Dermis microvascular lymphatic vessel endothelial cell (primary cell): ENCODE measurements at places on chromosomes 6 and 20.

- no peak for DNase-seq
Observed at GRCh38 chr6:109360281-109360680, 22.0 kb downstream of the CD164 start.

DNA sequence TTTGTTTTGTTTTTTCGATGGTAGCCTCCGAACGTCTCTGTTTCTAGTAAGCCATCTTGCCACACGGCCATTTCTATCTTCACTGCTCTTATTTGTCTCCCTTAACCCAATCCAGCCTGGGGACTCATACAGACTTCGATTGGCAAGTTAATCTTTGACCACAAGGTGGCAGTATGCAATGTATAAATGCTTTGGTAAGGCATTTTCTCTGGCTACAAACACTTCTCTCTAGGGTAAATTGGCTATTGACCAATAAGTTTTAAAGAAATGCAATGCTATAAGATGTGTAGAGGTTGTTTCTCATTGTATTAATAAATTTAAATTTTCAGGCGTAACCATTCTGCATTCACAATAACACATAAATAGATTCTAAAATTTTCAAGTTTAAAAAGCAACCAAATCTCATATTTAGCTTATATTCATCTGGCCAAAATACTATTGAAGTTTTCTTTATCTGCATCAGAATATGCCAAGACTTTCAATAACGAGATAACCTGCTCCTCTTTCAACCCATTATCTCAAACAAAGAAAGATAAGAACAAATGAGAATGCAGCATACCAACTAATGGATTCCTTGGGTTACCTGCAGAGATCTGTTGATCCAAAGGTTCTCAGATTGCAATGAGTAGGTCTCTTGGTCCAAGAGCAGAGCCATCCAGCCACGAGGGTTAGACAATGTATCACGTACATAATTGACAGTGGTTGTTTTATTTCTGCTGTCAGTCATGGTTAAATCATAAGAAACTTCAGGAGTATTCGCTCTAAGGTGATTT, 231.9 kb downstream of the PKHD1 start:
- peak; percentile 57 for DNase-seq

DNA sequence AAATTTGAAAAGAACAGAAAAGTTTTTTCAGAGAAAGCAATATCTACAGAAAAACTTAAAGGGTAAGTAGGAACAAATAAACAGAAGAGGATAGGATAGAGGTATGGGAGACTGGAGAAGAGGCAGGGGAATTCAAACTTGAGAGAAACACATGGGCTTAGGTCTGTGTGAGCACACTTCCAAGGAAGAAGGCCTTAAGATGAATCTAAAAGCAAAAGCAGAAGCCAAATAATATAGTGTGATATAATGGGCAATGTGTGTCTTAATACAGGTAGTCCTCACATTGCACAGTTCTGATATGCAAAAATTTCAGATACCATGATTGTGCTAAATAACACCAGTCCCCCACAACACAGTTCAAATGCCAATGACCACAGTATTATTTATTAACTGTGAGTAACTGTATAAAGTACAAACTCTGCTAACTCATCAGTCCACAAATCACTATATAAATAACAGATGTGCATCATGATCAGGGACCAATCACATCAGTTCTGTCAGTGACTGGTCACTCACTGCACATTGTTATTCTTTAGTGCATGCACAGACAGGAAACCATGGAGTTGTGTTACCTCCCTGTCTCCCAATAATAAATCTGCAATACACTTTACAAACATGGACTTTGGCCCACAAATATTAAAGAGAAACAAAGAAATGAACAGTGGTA, 18.6 kb downstream of the SNX14 start:
- peak; percentile 87 for DNase-seq

DNA sequence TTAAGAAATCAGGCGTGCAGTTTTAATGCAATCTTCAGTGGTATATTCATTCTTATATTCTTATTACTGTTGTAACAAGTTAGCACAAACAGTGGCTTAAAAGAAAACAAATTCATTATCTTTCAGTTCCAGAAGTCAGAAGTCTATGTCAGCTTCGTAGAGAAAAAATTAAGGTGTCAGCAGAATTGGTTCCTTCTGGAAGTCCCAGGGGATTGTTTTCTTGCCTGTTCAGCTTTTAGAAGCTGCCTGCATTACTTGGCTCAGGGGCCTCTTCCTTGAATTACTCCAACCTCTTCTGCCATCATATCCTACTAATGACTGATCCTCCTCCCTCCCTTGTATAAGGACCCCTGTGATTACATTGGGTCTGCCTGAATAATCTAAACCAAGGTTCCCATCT, 243.9 kb downstream of the ZNF217 start:
- DNase-seq: no peak

- DNase-seq: peak; percentile 25
Observed at GRCh38 chr6:50815436-50816114, 3.1 kb upstream of the TFAP2B start.

- DNase-seq: no peak
Observed at GRCh38 chr6:15798533-15799255, 135.9 kb upstream of the DTNBP1 start.

DNA sequence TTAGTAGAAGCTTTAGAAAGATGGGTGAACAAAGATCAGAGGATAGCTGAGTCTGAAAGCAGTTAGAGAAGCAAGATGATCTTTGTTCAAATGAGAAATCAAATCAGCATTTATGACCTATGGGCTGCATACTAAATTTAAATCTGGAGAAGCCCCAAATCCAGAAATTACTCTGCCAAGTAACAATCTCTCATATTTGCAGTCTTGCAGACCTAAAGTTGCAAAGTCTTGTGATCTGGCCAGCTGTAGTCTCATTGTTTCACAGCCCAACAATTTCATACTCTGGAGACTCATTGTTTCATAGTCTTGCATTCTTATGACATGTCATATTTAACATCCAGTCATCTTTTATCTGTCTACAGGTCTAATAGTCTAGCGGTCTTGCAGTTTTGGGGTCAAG, 364.9 kb upstream of the RSPO3 start:
- no peak for DNase-seq

- DNase-seq: no peak
Observed at GRCh38 chr6:125287718-125288117, 14.0 kb downstream of the HDDC2 start.

DNA sequence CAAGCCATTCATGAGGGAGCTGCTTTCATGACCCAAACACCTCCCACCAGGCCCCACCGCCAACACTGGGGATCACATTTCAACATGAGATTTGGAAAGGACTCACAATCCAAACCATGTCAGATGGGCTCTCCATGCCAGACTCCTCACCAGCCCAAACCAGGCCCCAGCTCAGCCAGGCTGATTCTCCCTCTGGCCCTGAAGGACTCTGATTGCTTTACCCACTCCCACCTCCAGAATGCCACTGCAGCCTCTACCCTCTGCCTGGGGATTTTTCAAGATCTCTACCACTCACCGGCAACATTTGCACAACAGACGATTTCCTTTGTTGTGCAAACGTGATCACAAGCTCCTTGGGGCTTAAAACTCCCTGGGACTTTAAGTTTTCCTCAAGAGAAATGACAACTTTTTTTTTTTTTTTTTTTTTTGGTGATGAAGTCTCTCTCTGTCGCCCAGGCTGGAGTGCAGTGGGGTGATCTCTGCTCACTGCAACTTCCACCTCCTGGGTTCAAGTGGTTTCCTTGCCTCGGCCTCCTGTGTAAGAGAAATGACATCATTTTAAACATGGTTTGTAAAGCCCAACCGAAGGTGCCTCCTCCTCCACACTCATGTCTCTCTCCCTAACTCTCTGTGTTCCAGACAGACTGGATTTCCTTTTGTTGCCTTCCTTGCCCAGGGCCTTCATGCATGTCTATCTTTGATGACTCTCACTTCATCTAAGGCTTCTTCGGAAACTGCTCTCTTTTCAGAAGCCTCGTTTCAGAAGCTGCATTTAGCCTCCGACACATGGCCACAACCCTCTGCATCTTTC, 147.0 kb downstream of the CDH26 start:
- DNase-seq: no peak

- DNase-seq: no peak
Observed at GRCh38 chr6:43052842-43053544, 658 bp downstream of the CUL7 start.

DNA sequence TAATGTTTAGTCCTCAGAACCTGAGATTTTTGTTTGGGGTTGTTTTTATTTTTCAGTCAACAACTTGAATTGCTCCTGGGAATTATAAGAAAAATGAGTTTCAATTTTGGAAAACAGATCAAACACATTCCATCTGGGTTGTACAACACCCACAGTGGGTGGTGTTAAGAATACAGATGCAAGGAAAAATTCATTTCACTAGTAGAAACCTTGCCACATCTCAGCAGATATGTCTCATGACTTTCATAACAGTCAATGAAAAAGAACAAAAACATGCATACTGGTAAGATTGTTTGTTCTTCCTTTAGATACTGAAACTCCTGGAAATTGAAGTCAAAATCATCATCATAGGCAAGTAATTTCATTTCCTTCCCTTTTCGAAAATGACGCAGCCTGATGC, 78.9 kb downstream of the MOXD1 start:
- DNase-seq: no peak

GRCh38 chr6:42777126-42777822, 4.6 kb upstream of the BICRAL start:
- no peak for DNase-seq

DNA sequence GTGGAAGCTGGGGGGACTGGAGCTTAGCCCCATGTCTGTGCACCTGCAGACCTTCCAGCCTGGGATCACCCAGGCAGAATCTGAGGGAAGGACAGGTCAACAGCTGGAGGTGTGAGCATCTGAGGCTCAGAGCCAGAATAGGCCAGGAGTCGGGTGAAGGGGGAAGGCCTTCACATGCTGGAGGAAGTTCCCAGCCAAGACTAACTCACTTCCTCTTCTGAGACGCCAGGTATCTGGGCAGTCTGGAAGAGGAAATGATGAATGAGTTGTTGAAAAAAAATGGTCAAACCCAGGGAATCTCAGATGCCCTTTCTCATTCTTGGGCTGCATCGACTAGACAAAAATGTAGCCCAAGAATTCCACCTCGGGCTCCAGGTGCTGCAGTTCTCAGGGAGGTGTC, 73.6 kb upstream of the TIAM2 start:
- peak; percentile 48 for DNase-seq

DNA sequence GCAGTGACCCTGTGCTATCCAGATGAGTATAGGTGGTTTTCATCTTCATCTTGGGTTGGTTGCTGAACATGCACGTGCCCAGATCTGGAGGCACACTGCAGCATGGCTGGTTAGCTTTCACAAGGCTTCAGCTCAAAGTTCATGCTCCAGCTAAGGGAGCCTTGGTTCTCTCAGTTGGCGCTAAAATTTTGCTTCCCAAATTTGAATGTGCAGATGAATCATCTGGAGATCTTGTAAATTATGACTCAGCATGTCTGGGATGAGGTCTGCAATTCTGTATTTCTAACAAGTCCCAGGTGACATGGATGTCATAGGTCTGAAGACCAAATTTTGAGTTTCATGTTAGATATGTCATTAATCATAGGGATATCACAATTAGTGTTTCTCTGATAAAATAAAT, 230.8 kb downstream of the FOXA2 start:
- no peak for DNase-seq

DNA sequence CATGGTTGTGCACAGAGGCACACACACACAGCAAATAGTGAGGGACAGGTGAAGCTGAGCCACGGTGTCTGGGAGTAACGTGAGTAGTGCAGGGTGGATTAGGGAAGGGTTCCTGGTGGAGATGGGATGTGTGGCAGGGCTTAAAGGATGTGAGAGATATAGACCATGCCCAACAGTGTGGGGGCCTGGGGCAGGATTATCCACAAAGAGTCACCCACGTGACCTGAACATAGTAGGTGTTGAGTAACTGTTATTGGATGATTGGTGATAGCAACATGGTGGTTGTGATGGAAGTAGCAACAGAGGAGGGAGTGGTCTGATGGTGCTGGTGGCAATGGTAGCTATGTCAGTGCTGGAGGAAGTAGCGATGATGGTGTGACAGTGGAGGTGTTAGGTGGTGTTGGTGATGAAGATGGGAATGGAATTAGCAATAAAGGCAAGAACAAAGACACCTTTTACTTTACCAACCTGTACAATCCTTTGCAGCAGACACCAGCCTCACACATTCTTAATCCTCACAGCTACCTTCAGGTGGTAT, 135.1 kb downstream of the MRPL14 start:
- no peak for DNase-seq

DNA sequence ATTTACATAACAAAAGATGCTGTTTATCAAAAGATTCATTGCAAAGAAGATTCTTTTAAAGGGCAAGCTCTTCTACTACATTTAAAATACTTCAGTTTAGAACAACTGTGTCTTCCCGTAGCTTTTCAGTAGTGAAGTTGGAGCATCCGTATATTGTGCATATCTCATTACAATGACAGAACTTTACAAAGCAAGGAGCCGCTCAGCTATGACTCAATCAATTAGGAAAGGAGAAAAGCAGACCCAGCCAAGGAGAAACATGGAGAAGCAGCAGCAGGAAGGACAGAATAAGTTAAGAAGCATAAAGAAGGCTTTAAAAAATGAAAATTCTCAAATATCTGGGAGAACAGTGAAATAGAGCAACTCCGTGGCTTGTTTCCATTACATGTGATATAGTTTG, 132.6 kb upstream of the SMLR1 start:
- no peak for DNase-seq

GRCh38 chr6:32139590-32139989, 9.5 kb upstream of the FKBPL start:
- no peak for DNase-seq

DNA sequence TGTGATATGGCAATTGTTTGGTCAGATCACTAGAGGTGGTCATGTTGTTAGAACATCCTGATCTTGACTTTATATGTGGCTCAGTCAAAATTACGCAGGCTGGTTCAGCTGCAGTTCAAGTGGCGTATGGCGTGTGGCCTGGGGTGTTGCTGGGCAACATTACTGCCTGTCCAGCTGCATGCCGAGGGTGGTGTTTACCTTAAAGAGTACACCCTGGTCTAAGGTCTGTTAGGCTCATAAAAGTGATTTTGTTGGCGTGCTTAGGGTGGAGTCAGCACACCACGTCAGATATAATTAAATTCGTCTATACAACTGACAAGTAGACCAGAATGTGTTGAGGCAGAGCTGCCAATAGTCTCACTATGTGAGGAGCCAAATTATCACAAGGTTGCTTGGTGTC, 55.6 kb upstream of the NEDD9 start:
- no peak for DNase-seq

GRCh38 chr6:13454286-13455221, 32.8 kb downstream of the GFOD1 start:
- peak; percentile 62 for DNase-seq

DNA sequence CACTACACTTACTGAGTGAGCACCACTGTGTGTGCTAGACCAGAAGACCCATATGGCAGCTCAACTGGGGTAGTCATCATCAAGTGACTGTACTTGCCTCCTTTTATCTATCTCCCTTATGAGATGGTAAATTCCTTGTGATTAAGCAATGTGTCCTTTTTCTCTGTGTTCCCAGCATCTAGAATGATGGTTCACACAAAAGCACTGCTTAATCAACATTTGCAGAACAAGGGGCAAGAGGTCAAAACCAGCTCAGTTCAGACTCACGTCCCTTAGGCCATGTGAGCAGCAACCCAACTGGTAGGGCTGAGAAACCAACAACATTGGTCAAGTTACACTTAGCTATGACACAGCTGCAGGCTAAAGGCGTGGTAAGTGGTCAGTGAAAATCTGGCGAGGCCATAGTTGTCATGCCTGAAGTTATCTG, 10.0 kb downstream of the TRAM2 start:
- DNase-seq: no peak
